ENCODE measurements at places on chromosomes 3 and 15. TPM values are rescaled to one million over a fixed set of nuclear protein-coding genes. Genes with fewer than 3 reads are reported as not detected.

Gene CAPN3
- 13.5 TPM for polyA plus RNA-seq

Gene LRRC3B
- polyA plus RNA-seq, result not detected

Gene GOLGA6B
- not detected for polyA plus RNA-seq

Gene TM6SF1
- polyA plus RNA-seq, result 4.7 TPM

Gene APOD
- polyA plus RNA-seq, result 2.9 TPM

Gene TMEM266
- polyA plus RNA-seq, result 0.88 TPM

Gene KLHL6
- 0.22 TPM for polyA plus RNA-seq

Gene BCL2A1
- 5.1 TPM for polyA plus RNA-seq

Gene GRK7
- polyA plus RNA-seq, result 0.04 TPM

Gene ITPR1
- 13.8 TPM for polyA plus RNA-seq

Gene C2CD4A
- polyA plus RNA-seq, result not detected

Gene EOGT
- polyA plus RNA-seq, result 10.8 TPM

Gene MME
- 122 TPM for polyA plus RNA-seq

Gene LRRC15
- not detected for polyA plus RNA-seq

Gene KNG1
- not detected for polyA plus RNA-seq

Gene C3orf70
- polyA plus RNA-seq, result 0.67 TPM

Gene OR5K4
- polyA plus RNA-seq, result not detected

Gene MAP1A
- 0.22 TPM for polyA plus RNA-seq

Gene CD47
- 67.2 TPM for polyA plus RNA-seq

Gene RARB
- 0.27 TPM for polyA plus RNA-seq

Gene ERC2
- polyA plus RNA-seq, result 2.0 TPM

Gene TMEM108
- polyA plus RNA-seq, result not detected

Gene PLSCR4
- polyA plus RNA-seq, result 1.6 TPM

Gene GPR62
- polyA plus RNA-seq, result 0.10 TPM

Gene MYH15
- not detected for polyA plus RNA-seq

Gene CSPG5
- 0.64 TPM for polyA plus RNA-seq

Gene CSPG4
- 0.54 TPM for polyA plus RNA-seq

Gene ITIH3
- not detected for polyA plus RNA-seq

Gene IQCF5
- polyA plus RNA-seq, result not detected

Gene GREM1
- 2.4 TPM for polyA plus RNA-seq

Gene SLC24A5
- polyA plus RNA-seq, result 0.03 TPM

Gene NTRK3
- polyA plus RNA-seq, result 0.52 TPM

Gene SMCO1
- not detected for polyA plus RNA-seq

Gene NCEH1
- polyA plus RNA-seq, result 5.0 TPM

Gene ATP1B3
- 406 TPM for polyA plus RNA-seq

Gene PLA2G4E
- not detected for polyA plus RNA-seq

Gene IL20RB
- 0.67 TPM for polyA plus RNA-seq

Gene DNAJA4
- 24.3 TPM for polyA plus RNA-seq

Gene ARHGEF26
- 8.5 TPM for polyA plus RNA-seq

Gene HIGD2B
- not detected for polyA plus RNA-seq

Gene MUSTN1
- polyA plus RNA-seq, result 3.4 TPM

Gene B2M
- 5,068 TPM for polyA plus RNA-seq

Gene CHST13
- polyA plus RNA-seq, result 0.89 TPM

Gene NPAP1
- polyA plus RNA-seq, result not detected

Gene SPRED1
- polyA plus RNA-seq, result 4.0 TPM

Gene MAGEF1
- 15.7 TPM for polyA plus RNA-seq

Gene ST8SIA2
- 0.01 TPM for polyA plus RNA-seq

Gene C2CD4B
- polyA plus RNA-seq, result not detected

Gene SHC4
- not detected for polyA plus RNA-seq

Gene PRSS50
- polyA plus RNA-seq, result 0.01 TPM

Gene RLBP1
- polyA plus RNA-seq, result 0.13 TPM

Gene SYNPR
- polyA plus RNA-seq, result 0.36 TPM

Gene HOMER2
- polyA plus RNA-seq, result 2.7 TPM

Data from small intestine (tissue), 16 donors.